ENCODE measurements at places on chromosomes 11 and 22.

DNA sequence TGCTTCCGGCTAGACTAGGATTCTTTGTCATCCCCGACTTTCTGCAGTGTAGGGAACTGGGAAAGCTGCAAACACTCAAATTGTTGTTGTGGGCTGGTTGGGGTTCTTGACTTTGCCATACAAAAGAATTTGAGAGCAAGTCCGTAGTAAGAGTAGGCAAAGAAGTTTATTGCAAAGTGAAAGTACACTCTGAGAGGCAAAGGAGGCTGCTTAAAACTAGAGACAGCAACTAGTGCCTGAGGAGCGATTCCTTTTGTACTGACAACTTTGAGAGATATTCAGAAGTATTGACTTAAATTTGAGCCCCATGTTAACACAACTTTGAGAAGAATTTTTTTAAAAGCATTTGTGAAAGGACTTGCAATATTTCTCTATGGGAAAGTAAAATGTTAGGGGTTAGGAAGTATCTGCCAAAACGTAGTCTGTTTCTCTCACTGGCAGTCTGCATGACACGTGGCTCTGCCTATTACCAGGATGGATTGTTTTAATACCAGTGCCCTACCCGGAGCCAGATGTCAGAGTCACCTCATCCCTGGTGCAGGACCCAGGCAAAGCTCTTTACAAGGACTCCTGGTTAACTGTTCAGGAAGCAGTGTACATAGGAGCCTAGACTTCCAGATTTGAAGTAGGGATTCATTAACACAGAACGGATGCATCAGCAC lies 85.0 kb upstream of the CLPB start:
- DNase-seq: no peak

GRCh38 chr22:47307822-47308221 lies 545.4 kb downstream of the TBC1D22A start:
- DNase-seq: no peak

DNA sequence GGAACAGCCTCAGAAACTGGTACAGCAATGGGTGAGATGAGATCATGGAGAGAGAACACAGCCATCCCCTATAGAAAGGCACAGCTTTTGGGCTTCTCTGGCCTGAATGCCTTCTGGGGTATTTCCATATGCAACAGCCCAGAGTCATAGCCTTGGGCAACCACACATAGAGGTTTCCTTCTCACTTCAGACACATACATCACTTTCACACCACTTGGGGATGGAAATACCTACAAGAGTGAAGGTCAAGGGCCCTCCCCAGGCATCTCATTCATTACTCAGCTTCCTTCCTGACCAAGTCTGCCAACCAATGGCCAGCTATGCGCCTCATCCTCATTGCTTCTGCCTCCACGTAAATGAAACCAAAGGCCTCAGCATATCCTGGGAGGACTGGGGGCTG lies 17.7 kb upstream of the OLFML1 start:
- DNase-seq: no peak

DNA sequence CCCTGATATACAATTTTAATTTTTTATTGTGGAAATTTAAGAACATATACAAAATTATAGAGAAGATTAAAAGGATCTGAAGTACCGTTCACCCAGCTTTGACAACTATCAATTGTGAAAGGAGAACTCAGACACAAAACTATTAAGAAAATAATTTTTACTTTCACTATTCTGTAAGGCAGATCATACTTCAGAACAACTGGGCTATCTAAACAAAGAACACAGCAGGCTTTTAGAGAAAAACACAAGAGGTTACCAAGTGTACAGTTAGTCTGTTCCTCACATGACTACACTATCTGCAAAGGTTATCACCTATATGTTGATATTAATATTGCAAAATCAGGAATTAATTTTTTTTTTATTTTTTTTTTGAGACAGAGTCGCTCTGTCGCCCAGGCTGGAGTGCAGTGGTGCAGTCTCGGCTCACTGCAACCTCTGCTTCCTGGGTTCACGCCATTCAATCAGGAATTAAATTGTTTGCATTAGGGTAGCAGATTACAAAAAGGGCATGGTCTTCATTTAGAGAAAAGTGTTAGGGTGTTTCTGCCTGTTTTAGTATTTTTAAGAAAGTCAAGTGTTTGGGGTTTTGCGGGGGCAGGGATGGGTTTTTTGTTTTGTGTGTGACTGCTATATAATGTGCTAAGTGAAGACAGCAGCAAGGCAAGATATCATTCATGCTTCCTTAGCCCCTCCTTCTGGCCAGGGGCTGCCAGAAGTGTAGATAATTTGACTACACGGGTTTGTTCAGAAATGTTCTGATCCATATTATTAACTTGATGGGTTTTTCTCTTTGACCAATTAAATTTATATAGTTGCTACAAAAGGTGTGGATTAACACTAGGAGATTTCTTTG lies 27.6 kb upstream of the SIK2 start:
- no peak for DNase-seq

- no peak for DNase-seq
Measured at GRCh38 chr22:32040324-32040904, 2.6 kb upstream of the SLC5A1 start.

- DNase-seq: no peak
Measured at GRCh38 chr11:75665126-75665525, 3.7 kb downstream of the MAP6 start.

Measured in B cell (primary cell).